ENCODE measurements at places on chromosomes 2 and 18. TPM values are rescaled to one million over a fixed set of nuclear protein-coding genes. Genes with fewer than 3 reads are reported as not detected.

GRCh38 chr2:11775384-11775783 lies 29.0 kb downstream of the LPIN1 start:
- no peak for DNase-seq

- DNase-seq, result no peak
Measured at GRCh38 chr2:152396051-152396511, 61.1 kb downstream of the FMNL2 start.

PEX13 gene
- 20.3 TPM for total RNA-seq

DNA sequence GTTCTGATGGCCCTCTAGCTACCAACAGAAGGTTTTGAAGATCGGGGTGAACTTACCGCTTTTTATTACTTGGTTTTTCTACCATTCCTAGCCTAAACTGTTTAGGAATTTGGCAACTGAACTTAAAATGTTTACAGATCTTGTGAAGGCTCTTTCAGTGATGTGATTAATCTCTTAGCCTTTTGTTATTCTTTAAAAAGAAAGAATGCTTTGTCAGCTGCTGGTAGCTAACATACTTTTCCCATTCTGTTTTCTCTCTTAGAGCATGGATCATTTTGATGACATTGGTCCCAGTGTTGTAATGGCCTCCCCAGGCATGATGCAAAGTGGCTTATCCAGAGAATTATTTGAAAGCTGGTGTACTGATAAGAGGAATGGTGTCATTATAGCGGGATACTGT lies 18.1 kb downstream of the CPSF3 start:
- DNase-seq, result no peak

DNA sequence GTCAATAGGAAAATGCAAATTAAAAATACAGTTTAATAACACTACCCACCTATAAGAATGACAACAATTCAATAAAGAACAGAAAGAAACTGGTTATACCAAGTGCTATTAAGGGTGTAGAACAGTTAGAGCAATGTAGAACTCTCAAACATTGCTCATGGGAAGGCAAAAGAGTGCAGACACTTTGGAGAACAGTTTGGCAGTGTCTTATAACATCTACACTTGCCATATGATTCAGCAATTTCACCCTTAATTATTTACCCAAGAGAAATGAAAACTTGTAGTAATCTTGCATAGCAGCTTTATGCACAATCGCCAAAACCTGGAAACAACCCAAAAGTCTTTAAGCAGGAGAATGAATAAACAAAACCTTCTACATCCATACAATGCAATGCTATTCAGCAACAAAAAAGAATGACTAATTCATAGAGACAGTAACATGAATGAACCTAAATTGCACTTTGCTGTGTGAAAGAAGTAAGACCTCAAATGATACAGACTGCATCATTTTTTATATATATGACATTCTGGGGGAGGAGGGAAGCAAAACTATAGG lies 455.2 kb downstream of the THSD7B start:
- no peak for DNase-seq

DNA sequence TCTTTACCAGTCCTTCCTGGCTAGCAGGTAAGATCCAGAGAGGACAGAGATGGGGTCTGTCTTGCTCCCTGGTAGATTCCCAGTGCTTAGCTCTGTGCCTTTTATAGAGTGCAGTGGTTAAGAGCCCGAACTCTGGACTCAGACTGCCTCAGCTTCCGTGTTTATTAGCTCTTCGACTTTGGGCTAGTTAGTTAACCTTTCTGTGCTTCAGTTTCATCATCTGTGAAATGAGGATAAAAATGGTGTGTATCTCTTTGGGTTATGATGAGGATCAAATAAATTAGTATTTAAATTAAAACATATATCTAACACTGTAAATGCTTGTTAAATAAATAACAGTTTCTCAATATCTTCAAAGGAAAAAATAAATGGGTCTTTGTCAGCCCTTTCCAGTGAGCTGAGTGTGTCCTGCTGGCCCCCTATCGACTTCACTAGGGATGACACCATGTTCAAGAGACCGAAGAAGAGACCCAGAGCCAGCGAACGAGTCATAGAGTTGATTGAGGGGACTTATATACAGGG lies 38.2 kb downstream of the CERS6 start:
- DNase-seq, result peak; percentile 49

DNA sequence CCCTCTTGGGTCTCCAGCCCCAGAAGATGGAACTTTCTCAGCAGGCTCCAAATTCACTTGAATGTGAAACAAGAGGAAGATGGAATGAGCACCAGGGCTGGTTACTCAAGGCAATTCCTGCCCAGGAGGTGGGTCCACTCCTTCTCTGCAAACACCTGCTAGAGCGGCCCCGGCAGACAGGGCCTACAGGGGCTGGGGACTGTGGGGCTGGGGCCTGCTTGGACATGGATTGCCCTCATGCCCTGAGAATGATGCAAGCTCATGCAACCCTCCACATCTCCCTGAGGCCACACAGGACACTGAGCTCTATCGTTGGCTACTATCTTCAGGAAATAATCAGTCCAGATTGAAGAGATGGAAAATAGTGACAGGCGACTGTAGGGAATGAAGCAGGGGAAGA lies 39.1 kb downstream of the TFCP2L1 start:
- no peak for DNase-seq

COL6A3 gene
- 3.9 TPM for total RNA-seq

OSBPL1A gene
- 55.1 TPM for total RNA-seq

DNA sequence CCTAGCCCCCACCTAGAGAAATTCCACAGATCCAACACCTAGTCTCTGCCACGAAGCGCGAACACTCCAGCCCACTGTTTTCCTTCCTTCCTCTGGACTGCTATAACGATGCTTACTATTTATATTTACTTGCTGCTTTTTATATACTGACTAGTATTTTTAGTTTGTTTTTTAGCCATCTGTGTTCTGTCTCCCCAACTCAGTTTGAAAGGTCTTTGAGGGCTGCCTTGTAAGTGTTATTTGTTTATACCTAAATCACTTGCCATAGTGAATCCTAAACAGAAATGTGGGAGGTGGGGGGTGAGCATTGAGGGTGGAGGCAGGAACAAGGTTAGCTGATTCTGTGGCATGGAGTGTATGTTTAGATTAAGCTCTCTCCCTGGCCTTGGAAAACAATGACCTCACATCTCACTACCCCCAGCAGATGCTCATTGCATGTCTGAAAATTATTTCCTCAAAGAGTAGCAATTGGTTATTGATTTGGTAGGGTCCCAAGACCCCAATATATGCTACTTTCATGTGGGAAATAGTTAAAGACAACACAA lies 1.1 kb upstream of the NCKAP5 start:
- no peak for DNase-seq

DNA sequence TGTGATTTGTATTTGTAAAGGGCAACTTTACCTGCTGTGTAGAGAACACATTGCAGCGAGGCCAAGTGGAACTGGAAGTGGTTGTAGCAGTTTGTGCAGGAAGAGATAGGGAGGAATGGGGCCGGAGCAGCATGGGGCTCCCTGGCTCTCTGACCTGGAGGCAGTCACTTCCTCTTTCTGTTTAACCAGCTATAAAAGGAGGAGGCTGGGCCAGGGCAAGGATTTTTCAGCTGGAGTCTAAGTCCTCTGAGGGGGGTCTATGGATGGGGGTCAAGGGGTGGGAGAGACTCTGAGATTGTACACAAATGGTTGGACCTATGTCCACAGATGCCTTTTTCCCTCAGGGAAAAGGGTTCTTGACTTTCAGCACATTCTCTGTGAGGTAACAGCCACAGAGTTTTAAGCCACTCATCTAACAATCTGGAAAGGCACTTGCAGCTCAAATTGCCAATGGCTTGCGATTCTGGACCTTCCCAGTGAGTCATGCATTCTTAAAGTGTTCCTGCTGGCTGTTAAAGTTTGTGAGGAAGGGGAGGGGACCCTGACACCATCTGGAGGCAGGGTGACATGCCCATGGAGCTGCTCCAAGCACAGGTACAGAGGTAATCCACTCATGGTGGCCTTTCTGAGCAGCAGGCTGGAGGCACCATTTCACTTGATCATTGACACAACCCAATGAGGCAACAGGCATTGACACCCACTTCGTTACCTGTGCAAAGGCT lies 347.0 kb downstream of the CYRIA start:
- DNase-seq, result no peak

SLC19A3 gene
- total RNA-seq, result 6.5 TPM

PROKR1 gene
- total RNA-seq, result 4.4 TPM

DNA sequence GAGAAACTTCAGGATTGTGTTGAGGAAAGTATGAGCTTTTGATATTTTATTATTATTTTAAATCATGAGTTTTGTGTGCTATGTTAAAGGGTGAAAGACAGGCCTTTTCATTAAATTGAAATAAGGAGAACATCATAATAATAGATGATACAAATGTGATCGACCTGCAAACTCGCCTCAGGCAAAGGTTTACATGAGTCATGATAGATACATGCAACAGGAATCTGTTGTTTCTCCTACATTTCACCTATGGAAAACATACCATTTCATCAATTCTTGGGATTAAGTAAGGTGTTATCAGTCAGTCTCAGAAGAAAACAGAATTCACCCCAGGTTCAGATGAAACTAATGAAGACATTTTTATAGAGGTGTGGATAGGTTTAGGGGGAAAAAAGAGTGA lies 1992.5 kb upstream of the PIK3C3 start:
- no peak for DNase-seq

TUBB8B gene
- 1.2 TPM for total RNA-seq

- DNase-seq, result peak; percentile 29
Measured at GRCh38 chr18:43420950-43421349, 143.7 kb upstream of the SYT4 start.

TUBA3E gene
- total RNA-seq, result 0.18 TPM

DNA sequence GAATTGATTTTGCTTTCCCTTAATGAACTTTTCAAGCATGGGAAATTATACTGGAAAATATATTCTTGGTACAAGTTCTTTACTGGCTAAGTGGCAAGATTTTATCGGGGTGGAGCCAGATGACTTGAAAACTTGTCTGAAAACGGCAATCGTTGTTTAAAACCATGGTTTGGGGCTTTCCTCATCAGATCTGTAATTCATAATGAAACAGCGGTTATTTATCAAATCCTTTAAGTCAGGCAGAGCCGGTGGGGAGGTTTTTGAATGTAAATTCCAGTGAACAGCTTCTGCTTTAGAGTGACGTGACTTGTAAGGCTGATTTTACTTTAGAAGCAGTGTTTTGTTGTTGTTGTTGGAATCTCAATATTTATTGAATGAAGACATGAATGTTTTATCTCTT lies 2.6 kb downstream of the SEC11C start:
- DNase-seq, result no peak

DNA sequence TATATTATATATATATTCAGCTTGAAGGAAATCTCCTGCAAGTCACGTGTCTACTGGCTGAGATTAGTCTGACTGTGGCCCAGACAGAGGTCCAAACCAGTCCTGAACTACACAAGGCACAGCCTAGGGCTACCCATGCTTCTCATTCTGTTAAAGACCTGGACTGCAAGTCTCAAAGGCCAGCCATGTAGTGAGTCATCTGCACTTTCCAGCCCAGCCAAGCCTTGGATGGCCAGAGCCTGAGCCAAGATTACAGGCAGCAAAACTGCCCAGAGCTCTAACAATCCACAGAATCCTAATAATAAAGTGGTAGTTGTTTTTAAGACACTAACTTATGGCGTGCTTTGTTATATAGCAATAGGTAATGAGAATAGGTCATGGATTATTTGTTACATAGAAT lies 259.6 kb downstream of the SS18 start:
- no peak for DNase-seq

DNA sequence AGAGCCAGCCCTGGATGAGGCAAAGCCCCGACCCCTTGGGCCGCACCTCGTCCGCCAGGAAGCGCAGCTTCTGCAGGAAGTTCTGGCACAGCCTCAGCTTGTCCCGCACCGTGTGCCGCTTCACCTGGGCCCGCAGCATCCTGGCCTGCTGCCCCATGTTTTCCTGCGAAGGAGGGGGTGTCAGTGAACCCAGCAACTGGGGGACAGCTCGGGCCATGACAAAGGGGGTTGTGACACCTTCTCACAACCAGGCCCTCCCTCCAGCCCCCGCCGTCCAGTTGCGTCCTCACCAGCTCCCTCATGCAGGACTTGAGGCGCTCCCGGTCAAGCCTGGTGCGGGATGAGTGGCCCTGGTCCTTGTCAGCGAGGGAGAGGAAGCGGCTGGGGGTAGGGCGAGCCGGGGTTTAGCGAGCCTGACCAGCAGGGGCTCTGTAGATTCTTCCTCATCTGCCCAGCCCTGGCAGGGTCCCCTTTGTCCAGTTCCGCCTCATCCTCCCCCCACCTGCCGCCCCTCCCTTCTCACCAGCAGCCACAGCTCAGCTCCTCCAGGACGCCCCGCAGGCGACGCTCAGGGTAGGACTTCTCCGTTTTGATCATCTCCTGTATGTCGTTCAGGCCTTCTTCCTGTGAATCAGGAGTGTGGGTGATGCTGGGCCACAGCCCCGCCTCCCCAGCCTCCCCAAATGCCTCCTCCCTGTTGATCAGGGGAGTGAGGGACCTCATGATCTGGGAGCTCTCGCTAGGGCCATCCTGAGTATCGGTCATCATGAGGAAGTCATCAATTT lies 606 bp downstream of the OTOF start:
- no peak for DNase-seq

SEPTIN10 gene
- 86.8 TPM for total RNA-seq

FOXD4L1 gene
- 0.09 TPM for total RNA-seq

- no peak for DNase-seq
Measured at GRCh38 chr2:214856137-214856536, 46.7 kb upstream of the BARD1 start.

GRCh38 chr2:230008708-230009066 lies 60.0 kb downstream of the SLC16A14 start:
- no peak for DNase-seq

TACR1 gene
- total RNA-seq, result 0.23 TPM

CYS1 gene
- total RNA-seq, result 1.2 TPM

GRCh38 chr2:229314117-229314516 lies 43.0 kb upstream of the PID1 start:
- DNase-seq, result no peak

DNA sequence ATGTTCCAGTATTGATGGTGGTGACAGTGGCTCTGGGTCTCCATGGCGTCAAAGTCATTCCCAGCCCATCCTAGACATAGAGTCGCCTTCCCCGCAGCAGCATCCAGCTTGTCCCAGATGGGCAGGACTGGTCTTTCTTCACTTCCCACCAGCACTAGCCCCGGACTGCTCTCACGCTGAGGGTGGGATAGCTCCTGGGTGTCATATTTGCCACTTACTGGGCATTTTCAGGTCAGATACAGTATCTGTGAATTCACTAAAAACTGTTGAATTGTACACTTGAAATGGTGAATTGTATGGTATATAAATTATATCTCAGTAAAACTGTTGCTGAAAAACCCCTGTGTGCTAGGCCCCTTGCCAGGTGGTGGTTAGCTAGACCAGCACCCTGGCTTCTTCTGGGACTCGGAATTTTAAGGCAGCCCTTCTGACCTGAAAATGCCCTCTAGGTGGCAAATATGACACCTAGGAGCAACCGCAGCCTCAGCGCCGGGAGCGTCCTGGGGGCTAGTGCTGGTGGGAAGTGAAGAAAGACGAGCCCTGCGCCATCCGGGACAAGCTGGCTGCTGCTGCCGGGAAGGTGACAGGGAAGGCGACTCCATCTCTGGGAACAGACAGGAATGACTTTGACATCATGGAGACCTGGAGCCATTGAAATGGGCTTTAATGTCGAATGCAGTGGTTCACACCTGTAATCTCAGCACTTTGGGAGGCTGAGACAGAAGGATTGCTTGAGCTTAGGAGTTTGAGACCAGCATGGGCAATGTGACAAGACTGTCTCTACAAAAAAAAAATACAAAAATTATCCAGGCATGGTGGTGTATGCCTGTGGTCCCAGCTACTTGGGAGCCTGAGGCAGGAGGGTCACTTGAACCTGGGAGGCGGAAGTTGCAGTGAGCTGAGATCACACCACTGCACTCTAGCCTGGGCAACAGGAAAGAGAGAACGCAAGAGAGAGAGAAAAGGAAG lies 56.2 kb downstream of the DDX1 start:
- no peak for DNase-seq

GRCh38 chr2:208013285-208014178 lies 11.8 kb downstream of the PLEKHM3 start:
- DNase-seq, result no peak

Data from WTC11 (cell line).